ENCODE measurements at places on chromosomes 13 and 19.
A peak's percentile ranks its signal among the peaks of the same experiment; 100 is the strongest.

DNA sequence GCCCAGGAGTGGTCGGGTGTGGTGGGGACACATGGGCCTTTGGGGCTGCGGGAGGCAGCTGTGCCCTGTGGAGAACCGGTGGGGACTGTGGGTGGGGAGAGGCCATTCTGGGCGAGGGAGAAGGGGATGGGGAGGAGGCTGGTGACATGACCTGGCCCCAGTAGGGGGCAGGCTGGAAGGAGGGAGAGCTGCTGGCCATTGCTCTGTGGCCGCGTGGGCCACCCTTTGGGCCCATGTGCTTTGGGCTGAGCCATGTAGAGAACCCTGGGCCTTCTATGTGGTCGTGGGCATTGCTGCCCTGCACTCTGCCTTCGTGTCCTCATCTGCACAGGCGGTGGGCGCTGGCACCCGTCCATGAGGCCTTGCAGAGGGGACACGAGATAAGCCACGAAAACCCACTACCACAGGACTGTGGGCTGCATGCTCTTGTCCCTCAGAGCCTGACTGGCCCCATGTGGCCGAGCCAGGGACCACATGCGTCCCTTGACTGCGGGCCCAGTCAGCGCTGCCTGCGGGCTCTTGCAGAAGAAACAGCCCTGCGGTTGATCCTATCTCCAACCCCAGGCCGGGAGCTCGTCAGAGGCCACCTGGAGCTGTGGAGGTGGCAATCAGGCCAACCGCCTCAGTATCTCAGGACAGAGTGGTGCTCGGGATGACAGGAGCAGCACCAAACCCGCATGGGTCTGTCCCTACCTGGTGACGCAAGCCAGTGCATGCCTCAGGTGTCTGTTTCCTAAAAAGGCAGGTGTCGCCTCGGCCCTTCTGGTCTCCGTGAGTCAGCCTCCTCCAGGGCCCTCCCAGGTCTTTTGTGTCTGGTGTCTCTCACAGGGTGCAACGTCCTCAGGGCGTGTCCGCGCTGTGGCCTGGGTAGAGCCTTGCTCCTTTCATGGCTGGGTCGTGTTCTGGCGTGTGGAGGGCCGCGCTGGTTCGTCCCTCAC, 14.3 kb downstream of the FZR1 start:
- no peak for DNase-seq

DNA sequence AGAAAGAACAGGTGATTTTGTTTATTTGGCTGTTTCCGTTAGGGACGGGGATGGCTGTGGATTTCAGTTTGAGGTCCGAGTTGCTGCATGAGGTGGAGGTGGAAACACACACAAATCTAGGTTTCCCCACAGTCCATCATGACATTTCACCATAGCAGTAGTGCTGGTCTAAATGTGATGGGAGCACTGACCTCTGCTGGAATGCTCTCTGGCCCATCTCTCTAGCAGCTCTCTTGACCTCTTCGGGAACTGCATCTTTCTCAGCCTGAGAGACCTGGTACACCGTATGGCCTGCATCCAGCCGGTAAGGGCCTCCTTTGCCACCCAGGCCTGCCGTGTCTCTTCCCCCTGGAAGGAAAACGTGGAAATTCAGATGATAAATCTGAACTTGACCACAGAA, 154.0 kb downstream of the RGCC start:
- no peak for DNase-seq

GRCh38 chr13:38223089-38223488, 126.6 kb upstream of the UFM1 start:
- no peak for DNase-seq

- DNase-seq, result no peak
Observed at GRCh38 chr19:51433043-51433442, 15.6 kb upstream of the SIGLEC10 start.

DNA sequence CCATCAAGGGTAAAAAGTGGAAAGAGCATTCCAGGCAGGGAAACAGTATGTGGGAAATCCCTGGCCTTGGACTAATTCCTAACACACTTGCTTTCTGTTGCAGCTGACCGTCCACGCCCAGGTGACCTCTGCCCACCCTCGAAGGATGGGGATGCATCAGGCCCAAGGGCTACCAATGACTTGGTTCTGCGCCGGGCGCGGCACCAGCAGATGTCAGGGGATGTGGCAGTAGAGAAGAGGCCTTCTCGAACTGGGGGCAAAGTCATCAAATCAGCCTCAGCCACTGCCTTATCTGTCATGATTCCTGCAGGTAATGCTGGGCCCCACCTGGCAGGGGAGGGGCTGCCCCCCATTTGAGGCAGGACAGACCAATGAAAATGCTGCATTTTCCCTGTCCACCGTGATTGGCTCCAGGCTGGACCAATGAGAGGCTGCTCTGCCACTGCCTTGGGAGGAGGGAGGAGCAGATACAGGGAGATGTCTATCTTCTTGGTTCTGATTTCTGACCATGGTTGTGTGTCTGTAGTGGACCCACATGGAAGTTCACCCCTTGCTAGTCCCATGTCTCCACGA, 12.6 kb downstream of the DNASE2 start:
- no peak for DNase-seq

GRCh38 chr13:113539822-113540221, 44.7 kb upstream of the TFDP1 start:
- DNase-seq, result no peak

DNA sequence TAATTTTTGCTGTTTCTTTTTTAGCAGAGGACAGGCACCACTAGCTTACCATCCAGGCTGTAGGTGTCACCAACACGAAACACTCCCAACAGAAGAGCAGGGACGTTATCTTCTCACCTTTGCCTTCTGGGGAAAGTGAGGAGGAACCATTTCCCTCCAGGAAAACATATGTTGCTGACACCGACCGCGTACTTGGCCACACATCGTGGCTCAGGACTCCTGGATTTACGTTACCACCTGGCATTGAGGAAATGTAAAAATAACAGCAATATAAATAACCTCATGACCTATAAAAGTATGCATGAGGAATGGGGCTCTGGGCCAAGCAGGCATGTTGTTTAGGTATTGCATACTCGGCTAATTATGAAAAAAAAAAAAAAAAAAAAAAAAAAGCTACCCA, 525.1 kb downstream of the MYO16 start:
- DNase-seq, result no peak

GRCh38 chr13:22848539-22849052, 332.2 kb upstream of the SGCG start:
- no peak for DNase-seq

DNA sequence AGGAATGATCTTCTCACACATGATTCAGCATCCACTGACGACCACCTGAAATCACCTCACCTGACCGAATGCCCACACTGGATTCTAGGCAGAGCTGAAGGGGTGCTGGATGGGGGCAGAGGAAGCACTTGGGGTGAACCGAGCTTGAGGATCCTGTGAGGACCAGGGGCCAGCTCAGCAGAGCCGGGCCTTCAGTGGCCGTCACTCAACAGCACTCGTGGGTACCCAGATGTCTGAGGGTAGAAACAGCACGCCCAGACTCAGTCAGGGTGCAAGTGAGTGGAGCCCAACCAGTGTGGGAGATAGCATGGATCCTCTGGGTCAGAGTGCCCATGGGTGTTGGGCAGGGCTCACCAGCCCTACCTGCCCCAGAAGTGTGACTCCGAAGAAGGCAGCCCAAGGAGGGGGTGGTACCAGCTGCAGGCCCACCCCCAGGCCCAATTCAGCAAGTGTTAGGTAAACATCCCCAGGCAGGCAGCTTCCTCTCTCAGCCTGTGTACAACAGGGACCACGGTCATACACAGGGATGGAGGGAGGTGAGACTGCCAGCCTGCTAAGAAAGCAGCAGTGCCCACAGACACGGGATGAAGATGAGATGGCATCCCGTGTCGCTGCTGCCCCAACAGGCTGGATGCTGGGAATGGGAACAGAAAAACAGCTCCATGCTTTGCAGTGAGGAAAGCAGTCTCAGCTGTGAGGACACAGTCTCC, 16.6 kb downstream of the GJA3 start:
- no peak for DNase-seq

GRCh38 chr19:56594783-56595547, at the start of gene ZNF71:
Gene ZNF71, plus strand, starts transcription at chr19:56595302. Its CDS starts 6,257 bp downstream, at chr19:56601559.
- DNase-seq, result peak; percentile 82

- no peak for DNase-seq
Observed at GRCh38 chr13:53074114-53074513, 45.5 kb downstream of the OLFM4 start.

- no peak for DNase-seq
Observed at GRCh38 chr13:113565526-113566226, 18.9 kb upstream of the TFDP1 start.
